ENCODE measurements at places on chromosomes 12 and 14.
A peak's percentile ranks its signal among the peaks of the same experiment; 100 is the strongest.

GRCh38 chr12:49944718-49945117, 5.8 kb upstream of the AQP2 start:
- no peak for DNase-seq

DNA sequence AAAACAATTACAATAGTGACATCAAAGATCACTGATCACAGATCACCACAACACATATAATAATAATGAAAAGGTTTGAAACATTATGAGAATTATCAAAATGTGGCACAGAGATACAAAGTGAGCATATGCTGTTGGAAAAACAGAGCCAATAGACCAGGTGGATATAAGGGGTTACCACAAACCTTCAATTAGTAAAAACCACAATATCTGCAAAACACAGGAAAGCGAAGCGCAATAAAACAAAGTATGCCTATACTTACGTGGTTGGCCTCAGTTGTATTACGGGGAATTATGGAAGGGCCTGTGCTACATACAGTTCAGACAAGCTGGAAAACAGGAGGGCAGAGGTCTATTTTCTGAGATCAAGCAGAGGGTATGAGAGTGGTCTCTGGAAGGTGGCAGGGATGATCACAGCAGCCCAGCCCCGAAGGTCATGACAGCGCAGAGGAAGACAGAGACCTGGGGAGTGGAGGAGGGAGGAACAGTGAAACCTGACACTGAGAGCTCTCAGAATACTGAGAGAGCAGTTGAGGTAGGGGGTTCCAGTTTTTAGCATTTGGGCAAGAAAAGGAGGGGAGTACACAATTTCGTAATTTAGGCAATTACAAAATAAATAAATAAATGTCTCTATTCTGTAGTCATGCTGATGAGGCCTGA, 41.3 kb downstream of the IFNG start:
- DNase-seq, result no peak

DNA sequence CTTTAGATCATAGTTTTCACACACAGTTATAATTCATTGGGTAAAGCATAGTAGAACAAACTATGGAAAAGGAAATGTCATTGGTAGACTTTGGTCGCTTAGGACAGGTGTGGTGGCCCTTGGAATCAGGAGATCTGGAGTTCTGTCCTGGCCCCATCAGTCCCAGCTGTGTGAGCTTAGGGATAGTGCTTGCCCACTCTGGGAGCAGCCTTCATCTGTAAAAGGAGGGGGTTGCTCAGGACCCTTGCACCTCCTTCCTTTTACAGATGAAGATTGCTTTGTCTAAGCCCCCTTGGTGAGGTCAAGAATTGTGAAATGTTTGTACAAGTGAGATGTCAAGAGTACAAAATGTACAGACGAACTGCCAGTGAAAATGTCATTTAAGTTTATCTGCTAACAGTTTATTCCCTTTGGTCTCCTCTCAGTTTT, 93.2 kb downstream of the BORCS5 start:
- no peak for DNase-seq

DNA sequence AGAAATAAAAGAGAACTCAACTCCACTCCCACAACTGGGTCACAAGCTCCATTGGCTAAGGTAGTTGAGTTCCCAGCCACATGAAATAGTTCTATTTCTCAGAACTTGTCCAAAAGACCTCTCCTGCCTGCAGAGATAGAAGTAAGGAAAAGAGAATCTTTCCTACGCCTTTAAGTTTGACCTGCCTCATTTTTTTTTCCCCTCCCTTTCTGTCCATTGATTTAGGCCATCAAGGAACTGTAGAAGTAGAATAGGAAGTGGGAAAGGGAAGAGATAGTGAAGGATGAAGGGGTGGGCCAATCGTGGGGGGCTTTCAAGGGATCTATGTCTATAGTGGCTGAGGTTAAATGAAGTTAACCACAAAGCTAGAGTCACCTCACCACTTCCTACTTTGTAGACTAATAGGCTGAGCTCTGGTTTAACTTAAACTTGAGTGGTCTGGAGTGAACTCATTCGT, 13.9 kb upstream of the NUDT4 start:
- DNase-seq, result no peak

- DNase-seq, result no peak
These were observed 619.9 kb downstream of the AACS start for GRCh38 chr12:125684968-125685790.

GRCh38 chr14:65676361-65677014, 264.0 kb downstream of the FUT8 start:
- DNase-seq, result no peak

DNA sequence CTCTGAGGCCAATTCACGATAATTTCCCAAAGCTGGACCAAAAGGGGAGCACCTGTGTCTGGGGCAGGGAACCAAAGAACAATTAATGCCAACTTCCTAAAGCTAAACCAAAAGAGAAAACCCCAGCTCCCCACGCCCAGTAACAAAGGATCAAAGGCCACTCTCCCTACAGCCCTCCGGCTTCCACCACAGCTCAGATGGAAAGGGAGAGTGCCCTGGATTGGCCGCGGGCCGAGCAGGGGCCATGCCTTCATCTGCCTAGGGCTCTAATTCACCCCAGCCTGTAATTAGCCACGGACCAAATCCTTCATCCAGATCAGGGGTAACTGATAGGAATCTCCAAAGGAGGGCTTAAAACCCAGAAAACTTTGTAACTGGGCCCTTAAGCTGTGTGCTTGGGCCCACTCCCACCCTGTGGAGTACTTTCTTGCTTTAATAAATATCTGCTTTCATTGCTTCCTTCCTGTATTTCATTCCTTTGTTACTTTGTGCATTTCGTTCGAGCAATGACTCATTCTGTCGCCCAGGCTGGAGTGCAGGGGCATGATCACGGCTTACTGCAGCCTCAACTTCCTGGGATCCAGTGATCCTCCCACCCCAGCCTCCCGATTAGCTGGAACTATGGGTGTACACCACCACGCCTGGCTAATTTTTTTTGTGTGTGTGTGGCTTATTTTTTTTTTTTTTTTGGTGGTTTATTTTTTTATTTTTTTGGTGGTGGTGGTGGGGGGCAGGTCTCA, 65.5 kb upstream of the PPP4R3A start:
- no peak for DNase-seq

- no peak for DNase-seq
These were observed 130.8 kb upstream of the CNTN1 start for GRCh38 chr12:40561395-40561966.

GRCh38 chr14:52003324-52003723, 14.0 kb downstream of the RTRAF start:
- no peak for DNase-seq

GRCh38 chr12:83739607-83740006, 1052.9 kb downstream of the TMTC2 start:
- DNase-seq, result no peak

- peak; percentile 65 for DNase-seq
These were observed 1.9 kb downstream of the SLC25A3 start for GRCh38 chr12:98595243-98595988.

GRCh38 chr12:52873832-52874572, 25.2 kb upstream of the KRT78 start:
- DNase-seq, result peak; percentile 79

- peak; percentile 93 for DNase-seq
These were observed 102.7 kb downstream of the TMEM30B start for GRCh38 chr14:61178226-61179060.

DNA sequence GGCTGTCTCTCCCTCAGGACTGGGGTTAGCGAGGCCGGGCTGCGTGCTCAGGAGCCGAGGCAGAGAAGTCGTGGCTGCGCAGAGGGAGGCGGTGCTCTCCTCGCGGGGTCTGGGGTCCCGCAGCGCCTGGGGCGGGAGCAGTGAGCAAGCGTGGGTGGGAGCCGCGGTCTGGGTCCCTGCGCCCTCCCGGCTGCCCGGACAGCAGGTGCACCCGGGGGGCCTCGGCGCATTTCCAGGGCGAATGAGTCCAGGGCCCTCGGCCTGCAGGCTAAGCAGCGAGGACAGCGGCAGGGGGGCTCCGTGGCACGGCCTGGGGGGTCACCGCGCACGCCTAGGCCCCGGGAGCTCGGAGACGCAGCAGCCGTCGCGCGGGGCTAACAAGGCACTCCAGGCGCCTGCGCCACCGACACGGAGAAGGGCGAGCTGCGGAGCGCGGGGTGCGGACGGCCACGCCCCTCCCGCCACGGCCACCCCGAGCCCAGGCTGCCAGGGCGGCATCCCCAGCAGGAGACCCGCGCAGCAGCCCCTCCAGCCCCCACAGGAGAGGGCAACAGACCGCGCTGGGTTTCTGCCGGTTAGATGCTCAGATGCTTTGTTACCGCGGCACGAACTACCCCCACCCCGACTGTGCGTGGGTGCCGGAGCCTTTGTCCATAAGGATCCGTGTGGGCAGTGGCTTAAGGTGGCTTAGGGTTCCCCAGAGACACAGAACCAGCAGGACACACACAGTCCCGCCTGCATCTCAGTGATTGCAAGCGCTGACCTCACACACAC, 117.7 kb upstream of the C14orf180 start:
- no peak for DNase-seq

- no peak for DNase-seq
These were observed 14.8 kb downstream of the PRKAB1 start for GRCh38 chr12:119682639-119683252.

DNA sequence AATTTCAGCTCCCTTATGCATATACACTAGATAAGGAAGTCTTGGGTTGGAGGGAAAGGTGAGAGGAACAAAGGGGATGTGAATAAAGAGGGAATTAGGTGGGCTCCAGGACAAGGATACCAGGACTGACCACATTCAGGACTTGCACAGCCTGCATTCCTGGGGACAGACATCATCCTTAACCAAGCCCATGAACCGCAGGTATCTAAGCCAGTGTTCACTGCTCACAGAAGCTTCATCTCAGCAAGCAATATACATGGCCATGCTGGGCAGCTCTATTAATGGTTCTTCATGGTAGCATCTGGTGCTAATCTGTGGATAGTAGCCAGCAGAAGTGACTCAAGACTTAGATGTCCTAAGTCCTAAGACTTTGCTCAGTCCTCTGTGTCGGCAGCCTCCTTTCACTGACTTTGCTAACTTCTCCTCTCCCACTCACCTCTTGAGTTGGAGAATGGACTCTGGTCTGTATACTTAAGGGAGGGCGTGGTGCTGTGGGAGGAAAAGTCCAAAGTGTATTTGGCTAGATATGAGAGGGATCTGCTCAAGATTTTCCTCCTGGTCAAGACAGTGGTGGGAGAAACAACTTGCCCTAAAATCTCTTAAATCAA, 136.1 kb downstream of the ASCL1 start:
- DNase-seq, result no peak

GRCh38 chr12:92147491-92147890, 1.8 kb upstream of the BTG1 start:
- DNase-seq, result no peak

DNA sequence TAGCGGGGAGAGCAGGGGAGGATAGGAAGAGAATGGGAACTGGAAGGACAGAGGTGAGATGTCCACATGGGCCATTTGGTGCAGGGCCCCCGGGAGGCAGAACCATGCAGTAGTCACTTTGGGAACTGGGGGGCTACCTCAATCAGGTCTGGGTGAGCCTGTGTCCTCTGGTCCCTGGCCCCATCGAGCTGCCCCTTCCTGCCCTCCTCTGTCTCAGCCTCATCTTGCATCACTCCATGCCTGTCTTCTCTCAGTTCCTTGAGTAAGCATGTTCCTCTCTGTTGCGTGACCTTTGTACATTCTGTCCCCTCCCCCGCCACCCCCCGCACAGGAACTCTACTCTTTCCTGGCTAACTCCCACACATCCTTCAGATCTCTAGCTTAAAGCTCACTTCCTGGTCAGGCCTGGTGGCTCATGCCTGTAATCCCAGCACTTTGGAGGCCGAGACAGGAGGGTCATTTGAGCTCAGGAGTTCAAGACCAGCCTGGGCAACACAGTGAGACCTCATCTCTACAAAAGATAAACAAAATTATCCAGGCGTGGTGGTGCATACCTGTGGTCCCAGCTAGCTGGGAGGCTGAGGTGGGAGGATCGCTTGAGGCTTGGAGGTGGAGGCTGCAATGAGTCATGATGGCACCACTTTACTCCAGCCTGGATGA, 23.2 kb downstream of the FOS start:
- DNase-seq, result no peak

DNA sequence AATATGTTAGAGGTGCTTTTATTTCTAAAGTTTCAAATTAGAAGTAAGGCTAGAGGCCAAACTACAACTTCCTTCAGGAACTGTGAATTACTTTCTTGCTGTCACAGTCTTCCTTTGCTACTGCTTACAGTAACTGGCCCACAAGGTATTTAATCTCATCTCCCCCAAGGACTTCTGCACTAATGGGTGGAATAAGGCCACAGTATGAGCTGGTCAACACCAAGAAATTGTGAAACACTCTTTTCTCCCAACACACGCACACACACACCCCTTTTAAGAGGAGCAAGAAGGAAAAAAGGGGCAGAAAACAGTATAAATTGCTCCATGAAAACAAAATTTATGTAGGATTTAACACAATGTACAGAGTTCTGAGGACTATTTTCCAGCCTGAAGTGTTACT, 45.6 kb downstream of the SCAF11 start:
- no peak for DNase-seq

DNA sequence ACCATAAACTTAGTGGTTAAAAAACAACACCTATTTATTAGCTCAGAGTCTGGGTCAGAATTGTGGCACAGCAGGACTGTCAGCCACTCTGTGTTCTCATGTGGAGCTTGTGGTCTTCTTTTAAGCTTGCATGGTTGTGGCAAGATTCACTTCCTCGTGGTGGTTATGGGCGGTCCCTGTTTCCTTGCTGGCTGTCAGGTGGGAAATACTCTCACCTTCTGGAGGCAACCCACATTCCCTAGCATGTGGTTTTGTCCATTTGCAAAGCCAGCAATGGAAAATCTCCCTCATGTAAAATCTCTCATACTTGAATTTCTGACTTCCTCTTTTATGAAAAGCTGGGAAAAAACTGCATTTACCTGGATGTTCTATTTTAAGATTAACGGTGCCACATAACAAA, 229.8 kb downstream of the ALX1 start:
- no peak for DNase-seq

DNA sequence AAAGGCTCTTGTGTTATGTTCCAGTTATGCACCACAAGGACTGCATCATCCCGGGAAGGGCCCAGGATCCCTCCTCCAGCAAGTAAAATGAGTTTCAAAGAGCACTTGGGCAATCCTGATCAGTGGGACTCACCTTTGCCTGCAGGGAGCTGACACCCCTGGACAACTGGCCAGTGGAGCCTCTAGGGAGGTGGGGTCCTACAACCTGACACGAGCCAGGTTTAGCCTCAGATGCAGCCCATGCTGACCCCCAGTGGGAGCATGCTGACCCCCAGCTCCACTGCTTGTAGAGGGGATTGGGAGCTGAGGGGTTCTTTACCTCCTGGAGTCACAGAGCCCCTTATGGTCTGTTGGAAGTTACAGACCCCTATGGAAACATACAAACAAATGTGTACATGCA, 365.8 kb downstream of the CACNA1C start:
- no peak for DNase-seq

- no peak for DNase-seq
These were observed 218.5 kb downstream of the FUT8 start for GRCh38 chr14:65631040-65631439.

DNA sequence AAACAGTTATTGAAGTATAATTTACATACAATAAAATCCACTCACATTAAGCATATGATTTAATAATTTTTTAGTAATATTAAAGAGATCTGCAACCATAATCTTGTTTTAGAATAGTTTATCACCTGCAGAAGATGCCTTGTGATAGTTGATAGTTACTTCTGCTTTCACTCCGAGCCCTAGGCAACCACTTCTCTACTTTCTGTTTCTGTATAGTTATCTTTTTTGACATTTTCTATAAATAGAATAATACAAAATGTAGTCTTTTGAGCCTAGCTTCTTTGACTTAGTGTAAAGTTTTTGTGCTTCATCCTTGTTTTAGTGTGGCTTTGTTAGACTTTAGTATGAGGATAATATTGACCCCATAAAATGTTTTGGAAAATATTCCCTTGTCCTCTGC, 111.0 kb downstream of the MNAT1 start:
- no peak for DNase-seq
